Muscle of back (tissue), 13 donors: ENCODE measurements at places on chromosomes 4 and X. TPM values are rescaled to one million over a fixed set of nuclear protein-coding genes. Genes with fewer than 3 reads are reported as not detected.

- no peak for DNase-seq
These were observed 971.6 kb upstream of the INTU start for GRCh38 chr4:126661194-126661593.

GRCh38 chr4:56186808-56187523 is 200.3 kb downstream of the AASDH start:
- no peak for DNase-seq

CSAG2 gene
- polyA plus RNA-seq = not detected

DNA sequence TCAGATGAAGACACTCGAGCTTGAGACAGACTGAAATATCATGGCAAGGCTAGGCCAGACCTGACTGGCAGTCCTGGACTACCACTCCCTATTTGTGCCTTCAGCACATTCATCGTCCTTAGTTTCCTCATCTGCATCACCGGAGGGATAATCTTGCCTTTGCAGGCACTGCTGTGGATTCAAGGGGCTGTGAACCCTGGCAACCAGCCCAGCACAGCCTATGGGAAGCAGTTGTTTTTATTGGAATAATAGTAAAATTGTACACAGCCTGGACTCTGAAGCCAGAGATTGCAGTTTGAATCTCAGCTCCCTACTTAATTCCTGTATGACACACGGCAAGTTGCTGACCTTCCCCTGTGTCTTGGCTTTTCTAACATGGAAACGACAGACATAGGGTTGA is 161.0 kb downstream of the NSUN7 start:
- DNase-seq = no peak
